Breast epithelium (tissue), 4 donors: ENCODE measurements at places on chromosomes 5 and 9.

DNA sequence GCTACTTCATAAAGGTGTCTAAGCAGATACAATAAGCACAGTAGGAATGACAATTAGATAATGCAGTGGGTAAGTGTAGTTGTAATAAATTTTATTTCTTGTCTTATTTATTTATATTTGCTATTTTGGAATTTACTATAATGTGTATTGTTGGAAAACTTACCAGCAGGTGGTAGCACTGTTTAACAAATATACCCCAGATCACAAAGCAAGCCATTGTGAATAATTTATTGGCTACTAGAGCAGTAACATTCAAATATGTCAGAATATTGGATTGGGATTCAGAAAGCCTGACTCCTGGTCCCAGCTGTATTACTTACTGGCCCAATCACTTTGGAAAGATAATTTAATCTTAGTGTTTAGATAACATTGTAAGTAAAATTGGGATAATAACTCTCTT lies 78.0 kb downstream of the ISOC1 start:
- no peak for DNase-seq

- no peak for DNase-seq
Observed at GRCh38 chr5:119537704-119538103, 85.4 kb downstream of the HSD17B4 start.

GRCh38 chr5:133807348-133807747 lies 161.1 kb downstream of the C5orf15 start:
- no peak for DNase-seq

- no peak for DNase-seq
Observed at GRCh38 chr5:35847491-35847890, 9.2 kb upstream of the IL7R start.

DNA sequence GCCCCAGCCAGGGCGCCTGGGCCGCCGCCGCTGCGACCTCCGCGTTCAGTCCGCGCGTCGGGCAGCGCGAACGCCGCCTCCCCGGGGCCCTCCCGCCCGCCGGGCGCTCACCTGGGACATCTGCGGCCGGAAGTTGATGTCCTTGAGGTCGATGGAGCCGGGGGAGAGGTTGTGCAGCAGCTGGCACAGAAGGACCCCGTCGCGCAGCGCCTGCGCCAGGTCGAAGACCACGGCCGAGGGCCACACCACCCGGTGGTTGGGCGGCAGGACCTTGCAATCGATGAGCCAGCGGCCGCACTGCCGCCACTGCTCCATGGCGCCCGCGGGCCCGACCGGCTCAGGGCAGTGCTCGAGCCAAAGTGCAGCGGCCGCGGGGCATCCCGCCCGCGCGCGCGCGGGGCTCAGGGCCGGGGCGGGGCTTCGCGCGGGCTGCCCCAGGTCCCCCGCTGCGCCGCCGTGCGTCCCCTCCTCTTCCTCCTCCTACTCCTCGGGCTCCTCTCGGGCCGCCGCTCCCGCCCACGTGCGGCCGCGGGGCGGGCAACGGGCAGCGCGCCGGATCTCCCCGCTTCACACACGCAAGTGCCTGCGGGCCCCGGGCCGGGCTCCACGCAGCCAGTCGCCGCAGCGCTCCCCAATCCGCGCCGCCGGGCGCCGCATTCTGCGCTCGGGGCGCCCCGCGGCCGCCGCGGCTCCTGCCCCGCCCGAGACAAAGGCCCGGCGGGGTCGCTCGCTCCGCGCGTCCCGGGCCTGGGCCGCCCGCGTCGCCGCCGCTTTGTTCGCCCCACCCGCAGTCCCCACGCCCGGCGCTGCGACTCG lies at the start of gene VAV2:
Gene VAV2, minus strand, starts transcription at position 361 of the 816 bp plus-strand sequence. Its CDS starts 46 bp downstream, at position 315.
- DNase-seq = no peak

DNA sequence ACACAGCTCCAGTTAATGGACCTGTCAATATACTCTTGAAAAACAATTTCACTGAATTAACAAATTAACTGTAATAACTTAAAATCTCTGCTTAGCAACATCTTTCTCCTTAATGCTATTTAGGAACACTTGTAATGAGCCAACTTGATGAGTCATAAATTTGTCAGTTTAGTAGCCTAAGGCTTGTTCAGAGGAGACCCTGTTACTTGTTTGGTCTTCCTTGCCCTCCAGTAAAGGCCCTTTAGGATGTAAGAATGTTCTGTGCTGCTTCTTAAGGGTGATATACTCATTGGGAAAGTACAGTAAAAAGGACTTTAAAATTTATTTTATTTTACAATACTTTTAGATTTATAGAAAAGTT lies 11.4 kb upstream of the MATR3 start:
- DNase-seq = no peak

GRCh38 chr5:43609752-43610151 lies 6.8 kb downstream of the NNT start:
- DNase-seq = no peak

- DNase-seq = no peak
Observed at GRCh38 chr5:74648835-74649293, 8.3 kb upstream of the ENC1 start.

DNA sequence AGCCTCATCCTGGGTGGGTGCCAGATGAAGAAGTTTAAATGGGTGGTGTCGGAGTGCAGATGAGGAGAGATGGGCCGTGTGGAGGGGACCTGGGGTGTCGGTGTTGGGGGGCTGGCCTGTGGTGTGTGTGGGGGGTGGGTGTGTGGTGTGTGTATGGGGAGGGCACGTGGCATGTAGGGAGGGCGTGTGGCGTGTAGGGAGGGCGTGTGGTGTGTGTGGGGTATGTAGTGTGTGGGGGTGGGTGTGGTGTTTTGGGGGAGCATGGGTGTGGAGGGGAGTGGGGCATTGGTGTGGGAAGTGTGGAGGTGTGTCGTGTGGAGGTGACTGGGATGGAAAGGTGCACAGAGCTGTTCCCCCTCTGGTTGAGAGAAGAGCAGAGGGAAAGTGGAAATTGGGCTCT lies 34.5 kb downstream of the SLC46A2 start:
- DNase-seq = no peak

- no peak for DNase-seq
Observed at GRCh38 chr5:62289813-62290212, 16.2 kb upstream of the KIF2A start.

DNA sequence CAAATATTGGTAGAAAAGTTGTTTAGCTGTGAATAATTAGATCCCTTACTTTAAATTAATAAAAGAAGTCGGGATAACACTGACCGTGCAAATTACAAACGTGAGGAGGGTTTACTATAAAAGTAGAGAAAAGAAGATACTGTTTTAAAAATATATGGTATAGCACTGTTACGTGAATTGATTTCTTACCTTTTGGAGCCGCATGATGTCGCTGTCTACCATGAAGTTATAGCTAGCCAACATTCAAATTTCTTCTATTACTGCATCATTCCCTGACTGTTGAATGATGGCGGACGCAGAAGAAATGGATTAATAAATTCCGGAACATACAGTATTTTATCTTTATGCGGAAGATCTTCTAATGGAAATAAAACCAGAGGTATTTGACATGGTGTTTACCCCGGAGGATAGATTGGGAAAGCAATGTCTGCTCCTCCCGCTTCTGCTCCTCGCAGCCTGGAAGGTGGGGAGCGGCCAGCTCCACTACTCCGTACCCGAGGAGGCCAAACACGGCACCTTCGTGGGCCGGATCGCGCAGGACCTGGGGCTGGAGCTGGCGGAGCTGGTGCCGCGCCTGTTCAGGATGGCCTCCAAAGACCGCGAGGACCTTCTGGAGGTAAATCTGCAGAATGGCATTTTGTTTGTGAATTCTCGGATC lies at the start of gene PCDHA6:
Gene PCDHA6, plus strand, starts transcription at position 257 of the 658 bp plus-strand sequence. Its CDS starts 132 bp downstream, at position 389.
- no peak for DNase-seq
